Left kidney (tissue), 8 donors: ENCODE measurements at places on chromosomes 7 and 10. TPM values are rescaled to one million over a fixed set of nuclear protein-coding genes. Genes with fewer than 3 reads are reported as not detected.

GRCh38 chr7:159115601-159116501 lies 28.8 kb downstream of the VIPR2 start:
- no peak for DNase-seq

DNA sequence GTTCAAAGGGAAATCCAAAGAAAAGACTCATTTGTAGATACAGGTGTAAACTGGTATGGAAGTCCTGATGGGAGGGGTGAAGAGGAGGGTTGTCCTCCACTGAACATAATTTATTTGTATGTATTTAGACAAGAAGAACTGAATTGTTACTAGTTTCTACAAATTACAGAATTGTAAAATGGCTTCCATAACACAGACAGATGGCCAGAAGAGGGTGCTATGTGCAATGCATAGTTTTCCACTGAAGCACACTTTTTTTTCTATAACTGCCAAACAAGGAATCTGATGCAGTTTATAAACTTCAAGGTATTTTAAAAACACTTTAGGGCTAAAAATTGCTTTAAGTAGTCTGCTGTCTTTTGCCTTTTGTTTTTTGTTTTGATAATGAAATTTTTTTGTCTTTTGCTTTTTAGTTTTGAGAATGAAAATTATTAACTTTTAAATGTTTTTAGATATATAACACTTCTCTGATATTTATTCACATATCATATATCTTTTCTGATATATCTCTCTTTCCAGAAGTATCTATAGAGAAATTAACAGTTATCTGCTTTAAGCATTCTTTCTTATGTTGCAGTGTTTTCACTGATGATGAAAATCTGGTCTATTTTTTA lies 58.5 kb downstream of the PHYHIPL start:
- DNase-seq, result peak; percentile 10

GRCh38 chr7:40211276-40212003 lies 76.6 kb downstream of the SUGCT start:
- no peak for DNase-seq

DNA sequence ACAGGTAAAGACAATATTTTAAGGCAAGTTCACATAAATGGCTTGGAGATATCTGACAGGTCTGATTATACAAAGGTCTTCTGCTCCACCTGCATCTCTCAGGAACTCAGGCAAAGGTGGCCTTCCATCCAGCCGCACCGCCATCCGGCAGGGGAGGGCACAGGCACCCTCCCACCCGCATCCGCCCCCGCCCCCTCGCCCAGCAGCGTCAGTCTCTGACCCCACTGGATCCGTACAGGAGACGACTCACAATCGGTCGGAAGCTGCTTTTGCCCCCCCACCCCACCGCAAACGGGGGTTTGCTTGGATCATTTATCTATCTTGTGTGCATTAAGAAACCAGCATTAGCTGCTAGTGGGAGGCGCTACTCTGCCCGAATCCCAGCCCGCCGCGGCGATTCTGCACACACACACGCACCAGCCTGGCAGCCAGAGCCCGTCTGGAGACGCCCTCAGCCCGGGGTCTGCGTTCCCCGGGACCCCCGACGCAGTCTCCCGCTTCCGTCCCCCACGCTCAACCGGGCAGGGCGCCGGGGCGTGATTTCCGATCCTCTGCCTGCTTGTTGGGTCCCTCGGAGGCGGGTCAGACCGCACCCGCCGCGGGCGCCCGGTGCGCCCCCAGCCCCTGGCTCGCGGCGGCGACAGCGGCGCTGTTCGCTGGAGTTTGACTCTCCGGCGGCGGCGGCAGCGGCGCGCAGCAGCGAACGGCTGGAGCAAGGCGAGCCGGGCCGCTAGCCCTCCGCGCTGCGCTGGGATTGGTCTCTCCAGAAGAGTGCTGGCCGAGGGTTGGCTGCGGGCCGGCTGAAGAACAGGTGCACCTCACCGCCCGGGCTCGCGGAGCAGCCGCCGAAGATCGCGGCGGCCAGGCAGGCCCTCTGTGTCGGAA lies 820 bp upstream of the NRG3 start:
- peak; percentile 83 for DNase-seq

DNA sequence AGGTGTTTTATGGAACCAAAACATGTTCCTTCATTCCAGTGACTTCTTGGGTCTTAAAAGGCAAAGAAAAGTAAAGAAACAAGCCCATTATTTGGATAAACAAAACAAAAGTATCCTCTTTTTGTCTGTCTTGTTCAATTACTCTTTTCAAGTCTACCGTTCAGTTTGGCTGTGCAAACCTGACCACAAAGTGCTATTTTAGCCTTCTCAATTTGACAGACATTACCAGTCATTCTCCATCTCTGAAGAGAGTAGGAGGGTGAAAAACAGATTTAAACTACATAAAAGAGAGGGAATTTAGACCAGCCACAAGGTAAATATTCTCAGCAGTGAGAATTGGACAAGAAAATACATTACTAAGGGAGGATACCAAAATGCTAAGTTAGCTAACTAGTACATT lies 145.2 kb downstream of the GRM3 start:
- DNase-seq, result no peak

DNA sequence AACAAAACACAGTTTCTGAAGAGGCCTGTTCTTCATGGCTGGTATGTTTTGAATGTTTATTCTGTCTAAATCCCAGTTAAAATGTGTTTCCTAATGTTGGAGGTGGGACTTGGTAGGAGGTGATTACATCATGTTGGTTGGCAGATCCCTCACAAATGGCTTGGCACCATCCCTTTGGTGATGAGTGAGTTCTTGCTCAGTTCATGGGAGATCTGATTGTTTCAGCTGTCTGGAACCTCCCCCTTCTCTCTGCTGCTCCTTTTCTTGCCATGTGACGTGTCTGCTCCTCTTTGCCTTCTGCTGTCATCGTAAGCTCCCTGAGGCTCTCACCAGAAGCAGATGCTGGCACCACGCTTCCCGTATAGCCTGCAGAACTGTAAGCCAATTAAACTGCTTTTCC lies 383.6 kb upstream of the TPK1 start:
- no peak for DNase-seq

GRCh38 chr10:103713676-103714075 lies 141.7 kb downstream of the SH3PXD2A start:
- no peak for DNase-seq

- DNase-seq, result no peak
These were observed 125.8 kb upstream of the PDSS1 start for GRCh38 chr10:26571655-26572054.

- no peak for DNase-seq
These were observed 158.8 kb upstream of the SEMA3E start for GRCh38 chr7:83807774-83808173.

DNA sequence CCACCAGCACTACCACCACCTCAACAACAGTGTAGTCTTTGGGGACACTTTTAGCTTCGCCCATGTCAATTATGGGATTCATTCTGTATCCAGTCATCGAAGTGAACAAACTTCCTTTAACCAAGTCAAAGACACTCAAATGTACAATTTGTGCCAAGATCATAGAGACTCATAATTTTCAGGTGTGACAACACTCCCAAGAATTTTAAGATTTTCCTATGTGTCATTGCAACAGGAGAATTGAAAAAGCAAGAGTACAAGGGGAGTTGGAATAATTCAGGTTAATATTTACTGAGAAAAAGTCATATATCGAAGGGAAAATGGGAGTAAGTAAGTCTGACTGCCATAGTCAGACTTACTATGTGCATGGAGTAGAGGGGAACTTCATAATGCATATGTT lies 26.2 kb downstream of the PON1 start:
- no peak for DNase-seq

DNA sequence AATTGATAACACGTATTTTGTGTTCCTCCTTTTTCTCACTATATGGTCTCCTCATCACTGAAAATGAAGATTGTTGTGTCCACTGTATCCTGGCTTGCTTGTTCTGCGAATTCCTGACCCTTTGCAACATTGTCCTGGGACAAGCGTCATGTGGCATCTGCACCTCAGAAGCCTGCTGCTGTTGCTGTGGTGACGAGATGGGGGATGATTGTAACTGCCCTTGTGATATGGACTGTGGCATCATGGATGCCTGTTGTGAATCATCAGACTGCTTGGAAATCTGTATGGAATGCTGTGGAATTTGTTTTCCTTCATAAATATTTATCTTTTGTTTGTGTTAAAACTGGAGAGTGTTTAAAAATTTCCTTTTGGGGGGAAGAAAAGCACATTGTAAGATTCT lies 93.7 kb downstream of the MDFIC start:
- DNase-seq, result no peak

DNA sequence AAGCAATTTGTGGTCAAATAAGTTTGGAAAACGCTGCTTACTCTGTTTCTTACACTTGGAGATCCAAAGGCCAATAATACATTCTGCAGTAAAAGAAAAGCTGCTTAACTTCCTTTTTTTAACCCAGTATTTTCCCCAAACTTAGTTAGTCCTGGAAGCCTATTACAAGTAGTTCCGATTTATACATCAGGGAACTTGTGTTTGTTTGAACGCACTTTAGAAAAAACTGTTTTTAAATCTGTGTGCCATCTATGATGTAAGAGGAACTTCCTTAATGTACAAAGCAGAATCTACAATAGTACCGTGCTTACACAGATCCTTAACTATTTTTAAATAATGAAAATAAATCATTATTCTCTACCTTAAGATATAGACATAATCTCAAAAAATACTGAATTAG lies 23.0 kb downstream of the SFR1 start:
- DNase-seq, result no peak

DNA sequence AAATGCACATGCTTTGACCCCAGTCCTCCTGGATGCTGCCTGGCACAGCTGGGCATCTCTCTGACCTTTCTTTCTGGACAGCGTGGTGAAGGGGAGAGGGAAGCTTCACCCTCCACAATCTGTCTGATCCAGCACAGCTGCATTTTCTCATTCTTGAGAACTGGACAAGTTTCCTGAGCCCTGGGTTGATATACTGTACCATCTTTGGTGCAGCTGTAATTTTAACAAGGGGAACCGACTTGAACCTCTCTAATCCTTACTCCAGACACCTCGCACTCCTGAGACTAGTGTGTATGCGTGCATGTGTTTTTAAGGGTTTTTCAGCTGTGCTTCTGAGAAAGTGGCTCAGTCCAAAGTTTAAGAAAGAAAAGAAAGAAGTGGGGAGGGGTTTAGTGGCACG lies 655.7 kb downstream of the INHBA start:
- DNase-seq, result no peak

The KCNMA1 gene
- 3.6 TPM for polyA plus RNA-seq

The KAZALD1 gene
- 8.2 TPM for polyA plus RNA-seq

The SNX13 gene
- 50.2 TPM for polyA plus RNA-seq

The TAF5 gene
- 9.4 TPM for polyA plus RNA-seq
